ENCODE measurements at places on chromosomes 12 and 14.

DNA sequence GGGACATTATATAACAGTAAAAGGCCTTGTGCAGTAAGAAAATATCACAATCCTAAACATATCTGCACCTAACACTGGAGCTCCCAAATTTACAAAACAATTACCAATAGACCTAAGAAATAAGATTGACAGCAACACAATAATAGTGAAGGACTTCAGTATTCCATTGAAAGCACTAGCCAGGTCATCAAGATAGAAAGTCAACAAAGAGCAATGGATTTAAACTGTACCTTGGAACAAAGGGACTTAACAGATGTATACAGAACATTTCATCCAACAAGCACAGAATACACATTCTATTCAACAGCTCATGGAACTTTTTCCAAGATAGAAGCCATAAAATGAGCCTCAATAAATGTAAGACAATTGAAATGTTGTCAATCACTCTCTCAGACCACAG is 209.5 kb upstream of the ARHGAP5 start:
- DNase-seq, result no peak

- no peak for DNase-seq
Observed at GRCh38 chr12:116241157-116241759, 36.2 kb downstream of the MED13L start.

- no peak for DNase-seq
Observed at GRCh38 chr14:90732718-90733117, 83.5 kb downstream of the TTC7B start.

GRCh38 chr12:15827136-15827535 is 37.9 kb upstream of the EPS8 start:
- no peak for DNase-seq

- no peak for DNase-seq
Observed at GRCh38 chr12:114938487-114939210, 254.7 kb upstream of the TBX3 start.

DNA sequence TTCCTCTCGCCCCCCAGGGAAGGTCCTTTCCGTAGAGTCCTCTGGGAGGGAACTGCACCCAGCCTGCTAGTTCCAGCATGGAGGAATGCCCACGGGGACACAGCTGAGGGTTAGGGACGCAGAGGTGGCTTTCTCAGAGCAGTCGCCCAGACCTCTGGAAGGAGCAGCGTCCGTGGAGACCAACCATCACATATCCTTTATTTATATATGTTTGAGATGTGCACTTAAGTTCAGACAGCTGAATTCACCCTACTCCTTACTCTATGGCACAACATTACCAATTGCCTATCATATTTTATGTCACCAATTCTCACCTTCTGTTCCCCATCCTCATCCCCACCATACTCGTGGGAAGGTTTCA is 305.6 kb upstream of the DIO3 start:
- no peak for DNase-seq

DNA sequence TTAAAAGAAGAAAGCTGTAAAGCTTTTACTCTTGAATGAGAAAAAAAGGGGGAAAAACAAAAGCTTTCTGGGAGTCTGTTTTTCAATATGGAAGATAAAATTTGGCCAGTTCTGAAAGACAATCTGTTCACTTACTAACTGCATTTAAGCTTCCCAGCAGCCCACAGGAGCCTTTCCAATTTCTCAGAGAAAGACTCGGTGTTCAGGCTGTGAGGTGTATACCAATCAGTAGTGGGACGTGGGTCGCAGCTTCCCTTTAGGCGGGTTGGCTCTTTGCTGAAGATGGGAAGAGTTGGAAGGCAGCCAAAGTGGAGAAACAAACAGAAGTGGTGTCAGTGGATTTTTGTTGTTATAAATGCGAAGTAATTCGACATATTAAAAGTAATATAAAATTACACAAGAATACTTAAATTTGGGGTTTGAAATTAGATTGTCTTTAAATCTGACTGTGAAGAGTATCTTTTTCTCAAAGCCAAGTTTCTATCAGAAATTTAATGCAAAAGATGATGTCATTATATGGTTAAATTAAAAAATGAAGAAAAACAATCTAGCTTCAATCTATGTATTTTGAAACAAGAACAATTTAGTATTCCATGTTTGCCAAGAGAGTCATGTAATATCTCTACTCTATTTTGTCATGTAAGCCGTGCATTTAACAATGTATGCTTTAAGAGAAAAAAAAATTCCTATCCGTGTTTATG is 590.2 kb upstream of the ATXN7L3B start:
- no peak for DNase-seq

DNA sequence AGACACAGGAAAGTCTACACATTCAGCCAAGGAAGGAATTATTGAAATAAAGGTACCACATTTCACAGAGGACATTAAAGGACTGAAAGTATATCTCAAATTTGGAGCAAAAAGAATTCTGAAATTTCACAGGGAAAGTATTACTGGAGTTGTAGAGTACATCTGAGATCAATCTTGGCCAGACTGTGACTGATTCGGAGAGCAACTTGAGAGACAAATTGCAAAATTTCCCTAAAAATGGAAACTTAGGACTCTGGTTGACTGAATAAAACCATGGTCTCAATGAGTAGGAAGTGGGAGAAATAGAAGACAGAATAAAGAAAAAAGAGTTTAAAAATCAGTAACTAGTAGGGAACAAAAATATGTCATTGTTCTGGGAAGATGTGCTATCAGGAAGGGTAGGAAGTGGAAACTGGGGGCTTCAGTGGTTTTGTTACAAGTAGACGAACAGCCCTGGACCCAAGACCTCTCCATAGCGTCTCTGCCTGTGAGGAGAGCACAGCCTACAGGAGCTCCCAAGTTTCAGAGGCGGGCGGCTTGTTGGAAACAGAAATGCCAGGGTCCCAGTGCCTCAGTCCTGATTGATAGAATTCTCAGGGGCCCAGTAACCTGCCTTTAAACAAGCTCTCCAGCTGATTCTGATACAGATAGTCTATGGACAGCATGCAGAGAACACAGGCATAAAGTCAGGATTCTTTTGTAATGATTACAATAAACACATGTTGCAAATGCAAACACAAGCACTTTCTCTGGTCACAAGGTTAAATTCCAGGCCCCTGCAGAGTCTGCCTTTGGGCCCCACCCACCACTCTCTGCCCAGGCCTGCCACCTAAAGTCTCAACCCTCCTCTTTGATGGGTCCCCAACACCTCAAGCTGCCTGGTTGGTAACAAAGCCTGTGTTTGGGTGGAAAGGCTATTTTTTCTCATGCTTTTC is 63.1 kb downstream of the BBS10 start:
- no peak for DNase-seq

GRCh38 chr12:64666054-64666914 is 56.0 kb downstream of the RASSF3 start:
- DNase-seq, result no peak

DNA sequence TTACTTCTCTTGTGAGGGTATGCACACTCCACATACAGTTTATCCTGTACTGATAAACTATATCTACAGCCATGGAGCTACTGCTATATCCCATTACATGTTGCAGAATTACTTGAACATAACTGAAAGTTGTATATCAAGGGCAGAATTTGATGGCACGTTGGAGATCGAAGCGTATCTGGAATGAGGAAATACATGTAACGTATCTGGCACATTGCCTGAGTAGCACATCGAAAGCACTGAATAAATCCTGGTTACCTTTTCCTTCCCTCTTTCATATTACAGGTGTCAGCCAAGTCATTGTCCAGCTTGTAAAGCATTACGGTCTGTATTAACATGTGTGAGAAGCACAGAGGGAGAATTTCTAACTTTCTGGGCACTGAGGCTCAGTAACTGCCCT is 42.1 kb upstream of the LIN7A start:
- no peak for DNase-seq

DNA sequence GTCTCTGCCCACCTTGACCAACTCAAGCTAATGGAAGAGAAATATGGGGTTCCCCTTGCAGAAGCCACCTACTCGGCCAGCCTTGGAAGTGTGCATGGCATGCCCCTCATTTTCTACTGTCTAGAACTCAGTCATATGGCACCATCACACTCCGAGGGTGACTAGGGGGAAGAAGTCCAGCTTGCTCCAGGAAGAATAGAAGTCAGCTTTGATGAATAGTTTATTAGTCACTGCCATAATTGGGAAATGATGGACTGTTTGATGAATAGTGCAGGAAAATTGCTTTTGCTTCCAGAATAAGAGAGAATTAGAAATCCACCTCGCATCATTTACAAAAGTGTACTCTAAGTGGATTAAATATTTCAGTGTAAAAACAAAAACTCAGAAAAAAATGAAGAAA is 1030.6 kb downstream of the VRK1 start:
- no peak for DNase-seq

- DNase-seq, result no peak
Observed at GRCh38 chr12:127169321-127170181, 1097.4 kb upstream of the TMEM132C start.

GRCh38 chr12:128542844-128543243 is 275.9 kb downstream of the TMEM132C start:
- no peak for DNase-seq

GRCh38 chr14:65461730-65462129 is 49.2 kb downstream of the FUT8 start:
- no peak for DNase-seq

- DNase-seq, result no peak
Observed at GRCh38 chr12:19437996-19438395, 1.3 kb upstream of the AEBP2 start.

GRCh38 chr12:62588916-62589315 is 122.3 kb downstream of the MON2 start:
- no peak for DNase-seq

DNA sequence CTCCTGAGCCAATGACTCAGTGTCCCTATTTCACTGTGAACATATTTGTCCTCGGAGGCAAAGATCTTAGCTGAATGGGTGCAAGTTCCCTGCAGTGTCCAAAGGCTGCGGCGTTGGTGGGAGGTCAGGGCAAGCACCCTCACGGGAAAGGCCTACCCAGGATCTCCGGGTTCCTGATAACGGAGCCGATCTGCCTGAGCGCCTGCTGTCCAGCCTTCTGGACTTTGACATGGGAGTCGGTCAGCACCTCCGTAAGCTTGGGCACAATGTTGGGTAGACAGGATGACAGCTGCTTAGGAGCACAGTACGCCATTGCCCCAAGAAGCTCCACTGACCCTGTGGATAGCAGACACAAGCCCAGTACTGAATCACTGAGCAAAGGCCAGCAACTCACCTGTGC is 31.5 kb upstream of the RAB35 start:
- no peak for DNase-seq

GRCh38 chr12:80101126-80101525 is 1.8 kb downstream of the OTOGL start:
- no peak for DNase-seq

DNA sequence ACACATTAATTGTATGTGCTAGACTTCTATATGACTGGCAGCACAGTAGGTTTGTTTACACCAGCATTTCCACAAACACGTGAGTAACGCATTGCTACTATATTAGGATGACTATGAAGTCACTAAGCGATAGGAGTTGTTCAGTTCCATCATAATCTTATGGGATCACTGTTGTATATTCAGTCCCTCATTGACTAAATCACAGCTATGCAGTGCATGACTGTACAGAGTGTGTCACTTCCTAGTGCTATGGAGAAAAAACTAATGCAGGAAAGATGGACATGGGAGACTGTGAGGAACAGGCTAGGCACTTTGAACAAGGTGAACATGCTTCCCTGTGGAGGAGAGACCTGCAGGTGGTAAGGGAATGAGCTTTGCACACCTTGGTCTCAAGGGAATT is 259.8 kb downstream of the NUAK1 start:
- DNase-seq, result no peak

- no peak for DNase-seq
Observed at GRCh38 chr12:80714846-80715245, 1.9 kb upstream of the MYF5 start.

DNA sequence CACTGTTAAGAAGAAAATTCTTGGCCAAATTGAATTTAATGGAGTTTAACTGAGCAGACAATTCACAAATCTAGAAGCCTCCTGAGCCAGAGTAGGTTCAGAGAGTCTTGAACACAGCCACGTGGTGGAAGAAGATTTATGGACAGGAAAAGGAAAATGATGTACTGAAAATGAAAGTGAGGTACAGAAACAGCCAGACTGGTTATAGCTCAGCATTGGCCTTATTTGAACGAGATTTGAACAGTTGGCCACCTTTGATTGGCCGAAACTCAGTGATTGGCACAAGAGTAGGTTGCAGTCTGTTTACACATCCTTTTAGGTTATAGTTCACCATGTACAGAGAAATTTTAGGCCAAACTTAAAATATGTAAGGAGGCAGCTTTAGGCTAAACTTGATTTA is 9.9 kb downstream of the OAS2 start:
- no peak for DNase-seq

- DNase-seq, result no peak
Observed at GRCh38 chr12:55682087-55682796, 25.5 kb downstream of the ITGA7 start.

DNA sequence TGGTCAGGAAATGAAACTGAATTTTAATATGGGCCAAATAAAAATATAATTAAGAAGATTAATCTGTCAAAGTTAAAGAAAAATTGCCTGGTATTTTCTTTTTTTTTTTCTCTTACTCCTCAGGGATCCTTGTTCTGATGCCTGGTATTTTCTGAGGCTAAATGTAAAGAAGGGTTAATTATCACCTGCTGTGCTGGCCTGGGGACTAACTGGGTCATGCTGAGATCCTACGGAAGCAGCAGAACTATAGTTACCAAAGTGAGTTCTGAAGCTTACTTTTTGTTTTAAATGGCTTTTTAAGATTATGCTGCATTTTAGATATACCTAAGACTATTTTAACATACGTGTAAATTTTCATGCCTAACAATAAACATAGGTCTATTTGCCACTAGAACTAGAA is 23.3 kb downstream of the ZC2HC1C start:
- DNase-seq, result no peak

DNA sequence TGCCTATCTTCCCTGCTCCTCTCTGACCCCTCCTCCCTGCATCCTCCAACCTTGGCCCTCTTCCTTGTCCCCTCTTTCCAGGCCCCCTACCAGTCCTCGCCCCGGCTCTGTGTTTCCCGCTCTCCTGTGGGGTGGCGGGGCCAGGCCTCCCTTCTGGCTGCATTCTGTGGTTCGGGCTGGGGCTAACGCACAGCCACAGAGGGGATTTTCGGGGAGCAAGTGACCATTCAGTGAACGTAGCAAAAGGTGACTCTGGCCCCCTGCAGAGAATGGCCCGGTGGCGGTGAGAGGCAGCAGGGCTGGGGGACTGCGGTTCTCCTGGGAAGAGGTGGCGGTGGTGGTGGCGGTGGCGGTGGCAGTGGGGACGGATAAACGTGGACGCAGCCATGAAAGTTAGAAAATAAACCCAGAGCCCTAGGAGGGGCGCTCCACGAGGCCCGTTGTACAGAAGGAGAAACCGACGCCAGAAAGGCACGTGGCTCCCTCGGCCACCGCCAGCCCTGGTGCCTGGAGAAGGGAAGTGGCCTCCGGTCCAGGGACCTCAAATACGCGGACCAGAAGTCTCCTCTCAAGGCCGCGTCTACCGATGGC is 269.6 kb downstream of the ADGRD1 start:
- DNase-seq, result no peak

GRCh38 chr12:75554556-75554880 is 43.1 kb upstream of the KRR1 start:
- DNase-seq, result no peak

GRCh38 chr12:123085730-123086487 is 65.0 kb downstream of the PITPNM2 start:
- no peak for DNase-seq
